ENCODE measurements at places on chromosomes 16 and 17.

DNA sequence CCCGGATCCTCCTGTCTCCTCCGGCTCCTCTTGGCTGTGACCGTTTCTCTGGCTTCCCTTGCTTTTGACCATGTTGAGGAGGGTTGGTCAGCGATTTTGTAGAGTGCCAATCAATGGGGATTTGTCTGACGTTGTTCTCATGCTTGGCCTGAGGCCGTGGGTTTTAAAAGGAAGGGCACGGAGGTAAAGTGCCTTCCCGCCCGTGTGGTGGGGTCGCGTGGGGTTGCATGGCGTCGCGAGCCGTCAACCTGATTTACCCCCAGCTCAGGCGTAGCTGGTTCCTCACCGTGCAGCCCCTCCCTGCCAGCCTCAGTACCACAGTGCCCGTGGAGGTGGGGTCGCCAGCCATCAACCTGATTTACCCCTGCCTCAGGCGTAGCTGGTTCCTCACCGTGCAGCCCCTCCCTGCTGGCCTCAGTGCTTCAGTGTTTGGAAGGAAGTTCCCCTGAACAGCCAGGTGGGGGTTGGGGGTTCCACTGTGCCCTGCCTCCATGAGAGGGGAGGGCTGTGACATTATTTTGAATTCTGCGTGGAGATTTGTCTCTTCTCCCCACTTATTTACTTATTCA is 5.0 kb downstream of the TPSAB1 start:
- no peak for DNase-seq

DNA sequence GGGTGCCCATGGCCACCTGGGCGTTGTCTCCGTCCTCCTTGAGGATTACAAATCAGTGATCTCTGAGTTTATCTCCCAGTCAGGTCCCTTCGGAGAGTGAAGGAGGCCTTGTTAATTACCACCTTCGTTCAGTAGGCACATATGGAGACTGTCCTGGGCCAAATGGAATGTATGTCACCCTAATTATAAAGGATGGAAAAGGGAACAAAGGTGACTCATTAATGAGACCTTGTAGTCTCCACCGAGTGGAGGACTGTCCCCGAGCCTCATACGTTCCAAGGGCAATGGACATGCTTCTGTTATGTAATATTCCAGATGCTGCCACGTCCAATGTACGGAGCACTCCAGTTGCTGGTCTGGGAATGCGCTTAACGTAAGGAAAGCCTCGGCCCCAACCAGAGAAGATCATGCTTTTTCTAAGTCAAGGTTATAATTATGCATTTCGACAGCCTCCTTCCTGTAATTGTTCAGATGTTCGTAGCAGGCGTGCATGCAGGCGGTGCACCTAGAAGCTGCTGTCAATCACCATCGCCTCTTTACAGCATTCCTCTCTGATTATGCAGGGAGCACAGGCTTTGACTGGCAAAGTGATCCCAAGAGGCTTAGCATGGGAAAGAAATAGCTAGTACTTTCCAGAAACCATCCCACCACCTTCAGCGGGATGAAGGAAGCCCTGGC is 22.4 kb upstream of the SEC14L1 start:
- DNase-seq, result no peak

GRCh38 chr16:9817586-9817985 is 364.6 kb downstream of the GRIN2A start:
- DNase-seq, result no peak

DNA sequence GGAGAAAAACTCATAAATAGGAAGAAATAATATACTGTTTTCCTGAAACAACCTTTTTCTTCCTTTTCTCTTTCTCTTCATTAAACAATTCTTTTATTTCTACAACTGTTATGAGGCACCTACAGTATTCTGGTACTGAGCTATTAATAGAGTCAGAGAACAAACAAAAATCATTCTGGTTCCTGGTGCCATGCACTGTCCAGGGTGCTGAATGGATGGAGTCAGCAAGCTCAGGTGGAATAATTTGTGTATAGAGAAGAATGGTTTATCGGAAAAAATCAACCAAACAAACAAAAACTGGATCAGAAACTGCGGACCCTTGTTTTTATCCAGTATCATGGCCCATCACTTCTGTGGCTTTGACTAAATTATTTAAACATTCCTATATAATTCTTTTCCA is 430.3 kb upstream of the GOT2 start:
- peak; percentile 8 for DNase-seq

DNA sequence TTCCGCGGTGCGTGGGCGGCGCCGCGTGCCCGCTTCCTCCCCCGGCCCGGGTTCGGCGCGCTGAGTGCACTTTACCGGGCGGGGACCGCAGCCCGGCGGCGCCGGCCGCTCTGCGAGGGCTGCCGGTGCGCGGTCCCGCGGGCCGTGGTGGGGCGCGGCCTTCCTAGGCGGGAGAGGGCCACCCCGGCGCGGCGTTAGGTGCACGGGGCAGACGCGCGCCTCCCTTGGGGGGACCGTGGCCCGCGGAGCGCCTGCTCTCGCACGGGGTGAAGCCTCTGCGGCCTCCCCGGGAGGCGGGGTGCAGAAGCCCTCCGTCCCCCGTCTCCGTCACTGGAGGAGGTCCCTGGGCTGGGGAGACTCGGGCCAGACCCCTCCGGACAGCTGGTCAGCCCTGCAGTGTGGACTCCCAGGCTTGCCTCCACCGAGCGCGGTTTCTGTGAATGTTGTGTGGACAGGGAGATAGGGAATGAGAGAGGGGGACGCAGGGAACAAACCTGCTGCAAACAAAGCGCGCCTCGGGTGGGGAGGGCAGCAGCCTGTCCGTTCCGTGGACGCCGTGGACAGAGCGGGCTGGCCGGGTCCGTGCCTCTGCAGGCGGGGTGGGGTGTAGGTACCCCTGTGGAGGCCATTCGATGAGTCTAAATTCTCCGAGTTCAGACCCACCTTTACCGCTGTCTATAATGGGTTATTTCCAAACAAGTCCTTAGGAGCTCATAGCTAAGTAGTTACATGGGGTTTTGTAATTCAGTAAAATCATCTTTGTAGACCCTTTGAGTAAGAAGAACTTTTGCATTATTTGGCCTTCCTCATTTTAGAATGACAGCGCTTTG is 721 bp downstream of the TBCD start:
- DNase-seq, result peak; percentile 39

DNA sequence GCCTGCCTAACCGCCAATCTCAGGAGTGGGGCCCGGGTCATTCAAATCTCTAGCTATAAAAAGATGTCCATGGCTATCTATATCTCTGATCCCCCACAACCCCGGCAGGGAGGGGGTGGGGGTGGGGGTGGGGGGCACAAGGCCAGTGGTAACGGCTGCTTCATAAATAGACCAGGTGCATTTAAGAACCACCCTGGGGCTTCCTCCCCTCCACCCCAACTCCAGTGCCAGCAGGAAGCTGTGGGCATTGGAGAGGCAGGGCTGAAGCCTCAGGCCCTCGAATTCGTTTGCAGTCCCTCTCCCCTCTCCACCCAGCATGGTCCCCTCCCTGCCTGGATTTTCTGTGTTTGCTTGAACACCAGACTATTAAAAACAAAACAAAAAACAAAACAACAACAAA is 56.0 kb downstream of the RAP1GAP2 start:
- no peak for DNase-seq

DNA sequence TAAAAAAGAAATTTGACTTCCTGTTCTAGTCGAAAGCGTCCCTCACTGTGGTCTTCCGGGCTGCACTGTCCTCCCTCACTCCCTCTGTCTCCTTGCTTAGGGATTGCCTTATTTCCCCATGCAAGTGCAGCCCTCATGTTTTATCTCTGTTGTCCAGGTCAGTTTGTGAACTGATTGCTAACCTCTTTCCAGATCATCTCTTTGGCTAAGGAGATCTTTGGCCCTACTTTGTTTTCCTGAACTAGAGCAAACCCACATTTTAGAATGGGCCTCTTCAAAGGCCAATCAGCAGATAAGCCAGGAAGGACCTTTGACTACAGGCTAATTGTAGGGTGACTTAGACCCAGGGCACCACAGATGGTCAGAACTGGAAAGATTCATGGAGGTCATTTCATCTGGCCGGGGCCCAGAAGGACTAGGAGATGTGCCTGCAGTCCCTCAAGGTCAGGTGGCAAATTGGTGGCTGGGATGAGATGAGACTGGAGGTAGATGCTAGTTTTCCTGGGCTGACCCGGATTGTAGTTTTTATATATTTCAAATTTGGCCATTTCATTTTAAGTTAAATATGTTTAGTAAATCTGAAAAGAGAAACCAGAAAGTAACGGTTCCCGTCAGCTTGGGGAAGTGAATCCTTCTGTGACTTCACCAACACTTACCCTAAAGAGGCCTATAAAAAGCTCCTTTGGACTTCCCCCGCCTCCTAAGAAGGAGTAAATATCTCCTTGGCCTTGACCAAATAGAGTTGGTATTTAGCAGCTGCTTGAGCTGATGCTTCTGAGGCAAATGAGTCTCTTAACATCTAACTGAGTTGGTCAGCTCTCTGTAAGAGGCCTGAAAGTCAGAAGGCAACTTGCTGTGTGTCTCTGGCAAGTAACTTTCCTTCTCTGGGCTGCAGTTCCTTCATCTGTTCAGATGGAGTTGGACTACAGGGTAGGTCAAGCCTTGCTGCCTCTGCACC is 6.2 kb upstream of the SLC25A19 start:
- DNase-seq, result peak; percentile 7
